CD4-positive, alpha-beta T cell treated with Interleukin-4 for 1 hour (primary cell): ENCODE measurements at places on chromosomes 1 and 21.

DNA sequence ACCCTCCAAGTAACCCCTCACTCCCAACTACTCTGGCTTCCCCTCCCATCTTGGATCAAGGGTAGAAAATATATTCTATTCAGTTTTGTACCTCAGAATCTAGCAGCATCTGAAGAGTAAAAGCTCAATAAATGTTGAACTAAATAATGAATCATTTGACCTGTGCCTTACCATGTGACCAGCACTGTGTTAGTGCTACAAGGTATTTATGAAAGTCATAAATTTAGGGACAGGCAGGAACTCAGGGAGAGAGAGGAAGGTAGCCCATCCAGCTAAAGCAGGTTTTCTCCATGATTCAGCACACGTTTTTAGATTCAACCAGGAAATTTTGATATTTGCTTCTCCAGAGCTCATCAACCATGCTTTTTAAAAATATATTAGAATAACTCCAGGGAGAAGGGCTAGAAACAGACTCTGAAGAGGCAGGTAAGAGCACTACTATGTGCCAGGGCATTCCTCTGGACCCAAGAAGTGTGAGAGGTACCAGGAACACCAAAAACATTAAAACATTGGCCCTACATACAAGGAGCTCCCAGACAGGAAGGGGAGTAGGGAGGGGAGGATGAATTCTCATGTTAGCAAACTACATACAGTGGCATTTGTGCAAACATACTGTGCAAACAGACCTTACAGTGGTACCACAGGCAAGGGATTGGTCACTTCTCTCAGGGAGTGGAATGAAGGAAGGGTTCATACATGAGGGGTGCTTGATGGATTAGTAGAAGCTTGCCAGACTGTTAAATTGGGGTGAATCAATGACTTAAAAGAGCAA is 64.3 kb downstream of the FYB2 start:
- DNase-seq, result no peak

DNA sequence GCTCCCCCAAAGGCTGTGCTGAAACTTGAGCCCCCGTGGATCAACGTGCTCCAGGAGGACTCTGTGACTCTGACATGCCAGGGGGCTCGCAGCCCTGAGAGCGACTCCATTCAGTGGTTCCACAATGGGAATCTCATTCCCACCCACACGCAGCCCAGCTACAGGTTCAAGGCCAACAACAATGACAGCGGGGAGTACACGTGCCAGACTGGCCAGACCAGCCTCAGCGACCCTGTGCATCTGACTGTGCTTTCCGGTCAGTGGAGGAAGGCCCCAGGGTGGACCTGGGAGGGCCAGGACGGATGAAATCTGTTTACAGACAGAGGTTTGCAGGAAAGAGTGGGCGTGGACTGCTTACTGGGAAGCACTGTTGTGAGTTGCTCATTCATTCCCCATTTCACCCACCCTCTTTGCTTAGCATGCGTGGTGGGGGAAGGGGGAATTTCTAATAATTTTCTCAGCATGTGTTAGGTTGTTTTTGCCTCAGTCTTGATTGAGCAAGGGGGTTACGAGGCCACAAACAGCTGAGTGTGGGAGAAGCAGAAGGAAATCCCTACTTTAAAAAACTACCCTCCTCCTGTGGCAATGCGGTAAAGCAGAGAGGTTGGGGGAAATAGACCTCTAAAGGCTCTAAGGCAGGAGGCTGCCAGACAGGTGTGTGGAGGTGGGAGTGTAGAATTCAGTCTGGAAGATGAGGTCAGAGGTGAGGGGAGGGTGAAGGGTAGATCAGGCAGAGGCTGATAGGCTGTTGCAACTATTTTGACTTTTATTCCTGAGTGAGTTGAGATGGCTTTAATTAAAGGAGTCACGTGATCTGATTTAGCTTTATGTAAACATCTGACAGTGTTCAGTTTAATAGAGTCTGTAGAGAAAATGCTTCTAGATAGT is 1.3 kb downstream of the FCGR2A start:
- DNase-seq, result peak; percentile 68

DNA sequence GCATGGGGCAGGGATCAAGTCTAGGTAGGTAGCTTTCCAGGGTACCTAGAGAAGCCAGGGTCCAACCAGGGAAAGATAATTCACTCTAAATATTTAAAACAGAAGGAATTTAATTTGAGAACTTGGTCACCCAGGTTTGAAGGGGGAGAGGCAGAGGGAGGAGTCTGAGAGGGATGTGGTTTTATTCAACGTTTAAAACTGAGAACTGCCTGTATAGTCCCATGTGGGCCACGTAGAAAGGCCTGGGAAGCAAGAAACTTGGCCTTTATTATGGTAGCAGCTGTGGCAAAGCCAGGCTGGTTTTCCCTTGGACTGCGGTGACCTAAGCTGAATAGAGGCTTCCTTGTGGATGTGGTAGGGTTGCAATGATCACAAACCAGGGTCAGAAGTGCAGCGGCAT is 42.0 kb upstream of the DUSP10 start:
- no peak for DNase-seq

DNA sequence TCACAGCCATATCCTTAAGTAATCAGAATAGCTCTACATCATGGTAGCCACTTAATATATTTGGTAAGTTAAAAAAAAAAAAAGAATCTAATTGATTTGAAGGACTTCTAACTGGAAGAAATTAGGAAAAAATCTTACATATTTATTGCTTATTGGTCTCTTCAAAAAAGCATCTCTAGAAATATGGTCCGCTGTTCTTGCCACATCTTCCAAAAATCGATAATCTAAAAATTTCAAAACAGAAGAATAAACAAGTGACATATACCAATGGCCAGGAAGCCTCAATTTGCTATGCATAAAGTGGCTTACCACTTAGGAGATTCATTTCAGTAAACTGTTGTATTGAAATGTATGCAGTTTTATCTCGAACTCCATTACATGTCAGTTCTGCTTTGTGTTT is 2.3 kb downstream of the ZNHIT6 start:
- no peak for DNase-seq

GRCh38 chr1:159554261-159554660 is 18.5 kb upstream of the OR10J5 start:
- DNase-seq, result no peak

GRCh38 chr1:1598051-1598719 is 1.8 kb downstream of the FNDC10 start:
- no peak for DNase-seq

- no peak for DNase-seq
These were observed 10.3 kb upstream of the HMGCS2 start for GRCh38 chr1:119778886-119779560.
